Stimulated activated CD4-positive, alpha-beta T cell treated with anti-CD3 and anti-CD28 coated beads, TNF-alpha, amount 100 ng/mL, for 1 hour (primary cell): ENCODE measurements at places on chromosomes 3 and 15.

DNA sequence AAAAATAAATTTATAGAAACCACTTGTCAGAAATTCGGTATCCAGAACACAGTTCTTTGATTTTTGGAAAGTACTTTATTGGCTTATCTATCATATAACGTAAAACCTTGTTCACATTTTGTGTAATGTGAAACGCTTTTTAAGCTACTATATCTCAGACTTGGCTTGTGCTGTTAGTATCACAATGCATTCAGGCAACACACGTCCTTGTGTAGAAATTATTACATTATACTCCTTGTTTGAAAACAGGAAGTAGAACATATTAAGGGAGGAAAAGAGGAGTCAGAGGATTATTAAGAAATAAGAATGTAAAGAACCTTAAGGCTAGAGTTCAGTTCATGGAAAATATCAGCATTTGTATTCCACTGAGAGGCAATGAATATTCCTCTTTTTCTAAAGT is 1.6 kb downstream of the DNAJC13 start:
- no peak for DNase-seq

DNA sequence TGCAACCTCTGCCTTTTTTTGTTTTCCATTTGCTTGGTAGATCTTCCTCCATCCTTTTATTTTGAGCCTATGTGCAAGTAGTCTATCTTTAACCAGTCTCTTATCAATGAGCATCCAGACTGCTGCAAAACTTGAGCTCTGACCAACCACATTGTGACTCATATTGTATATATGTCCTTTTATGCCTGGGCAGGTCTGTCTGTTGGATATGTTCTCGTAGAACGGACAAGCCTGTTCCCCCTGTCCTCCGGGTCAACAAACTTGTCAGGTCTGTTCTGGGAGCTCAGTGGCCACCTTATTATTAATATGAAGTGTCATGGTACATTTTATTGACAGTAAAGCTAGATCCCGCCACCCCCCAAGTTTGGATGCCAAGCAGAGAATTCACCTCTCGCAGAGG is 252.9 kb upstream of the ST8SIA2 start:
- DNase-seq, result no peak

DNA sequence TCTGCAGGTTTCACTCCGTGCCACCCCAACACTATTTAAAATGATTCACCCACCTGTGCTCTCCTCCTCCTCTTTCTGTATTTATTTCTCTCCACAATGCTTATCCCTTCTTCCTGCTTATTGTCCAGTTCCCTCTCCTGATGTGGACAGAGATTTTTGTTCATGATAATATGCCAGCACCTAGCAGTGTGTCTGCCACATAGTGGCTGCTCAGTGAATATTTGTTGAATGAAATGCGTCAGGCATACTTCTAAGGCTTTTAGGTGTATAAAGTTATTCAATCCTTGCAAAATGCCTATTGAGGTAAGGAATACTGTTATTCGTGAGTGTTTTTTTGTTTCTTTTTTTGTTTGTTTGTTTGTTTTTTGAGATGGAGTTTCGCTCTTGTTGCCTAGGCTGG is 67.5 kb upstream of the MME start:
- DNase-seq, result no peak

DNA sequence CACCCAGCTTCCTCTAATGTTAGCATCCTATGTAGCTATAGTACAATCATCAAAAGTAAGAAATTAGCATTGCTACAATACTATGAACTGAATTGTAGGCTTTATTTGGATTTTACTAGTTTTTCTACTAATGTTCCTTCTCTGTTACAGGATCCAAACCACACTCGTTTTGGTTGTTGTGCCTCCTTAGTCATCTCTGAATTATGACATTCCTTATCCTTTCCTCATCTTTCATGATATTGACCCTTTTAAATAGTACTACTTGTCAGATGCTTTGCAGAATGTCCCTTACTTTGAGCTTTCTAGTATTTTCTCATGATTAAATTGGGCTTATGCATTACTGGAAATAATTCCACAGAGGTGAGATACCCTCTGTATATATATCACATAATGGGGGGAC is 265.4 kb downstream of the VPS13C start:
- no peak for DNase-seq

DNA sequence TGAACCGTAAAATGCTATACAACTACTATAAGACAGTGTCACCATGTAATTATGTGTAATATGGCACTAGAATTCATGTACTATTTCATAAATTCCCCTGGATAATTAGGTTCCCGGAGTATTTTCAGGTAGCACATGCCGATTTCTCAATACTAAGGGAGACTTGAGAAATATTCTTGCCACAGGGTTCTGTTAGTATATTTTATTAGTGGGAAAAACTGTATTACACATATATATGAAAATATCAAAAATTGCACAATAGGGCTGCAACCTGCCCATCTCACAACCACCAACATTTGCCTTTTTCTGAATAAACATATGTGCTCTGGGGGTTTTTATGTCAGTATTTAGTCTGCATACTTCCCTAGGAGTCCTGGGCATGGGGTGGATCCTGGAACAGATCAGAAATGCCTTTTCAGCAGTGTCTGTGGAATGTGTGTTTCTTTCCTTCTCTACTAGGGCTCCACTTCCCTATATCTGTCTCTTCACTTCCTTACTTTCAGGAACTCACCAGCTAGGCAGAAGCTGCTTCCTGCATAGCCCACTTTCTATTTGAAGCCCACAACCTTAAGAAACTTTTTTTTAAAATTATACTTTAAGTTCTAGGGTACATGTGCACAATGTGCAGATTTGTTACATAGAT is 87.5 kb downstream of the RPL39L start:
- no peak for DNase-seq

DNA sequence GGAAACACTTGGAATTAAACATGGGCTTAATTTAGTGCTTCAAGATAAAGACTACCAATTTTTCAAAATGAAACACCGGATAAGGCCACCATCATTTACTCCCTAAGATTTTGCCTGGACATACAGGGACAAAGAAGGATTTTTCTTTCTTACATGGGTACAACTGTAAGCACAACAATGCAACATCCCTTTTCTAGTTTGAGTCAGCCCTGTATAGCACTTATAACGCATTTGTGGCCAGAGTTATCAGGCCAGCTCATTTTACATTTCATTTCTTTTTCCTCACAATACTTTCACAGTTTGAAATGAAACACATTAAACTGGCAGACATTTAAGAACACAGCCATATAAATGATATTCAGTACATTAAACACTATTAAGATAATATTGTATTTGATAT is 9.8 kb upstream of the SUCNR1 start:
- DNase-seq, result no peak

GRCh38 chr15:98103570-98103969 is 143.1 kb downstream of the ARRDC4 start:
- no peak for DNase-seq

DNA sequence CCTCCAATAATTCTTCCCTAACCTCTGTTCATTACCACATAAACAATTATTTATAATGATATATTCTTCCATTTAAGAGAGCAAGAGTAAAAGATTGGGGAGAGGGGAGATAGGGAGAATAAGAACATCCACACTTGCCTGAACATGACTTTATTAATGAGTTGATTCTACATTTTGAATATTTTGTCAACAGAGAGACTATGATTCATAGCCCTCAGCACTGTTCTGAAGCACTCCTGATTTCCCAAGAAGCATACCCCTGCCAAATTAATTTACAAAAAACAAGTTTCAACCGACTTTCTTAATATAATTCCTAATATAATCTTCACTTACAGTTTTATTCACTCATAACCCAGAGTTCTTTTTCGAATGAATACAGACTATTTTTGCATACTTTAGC is 828.8 kb downstream of the ROBO2 start:
- no peak for DNase-seq

DNA sequence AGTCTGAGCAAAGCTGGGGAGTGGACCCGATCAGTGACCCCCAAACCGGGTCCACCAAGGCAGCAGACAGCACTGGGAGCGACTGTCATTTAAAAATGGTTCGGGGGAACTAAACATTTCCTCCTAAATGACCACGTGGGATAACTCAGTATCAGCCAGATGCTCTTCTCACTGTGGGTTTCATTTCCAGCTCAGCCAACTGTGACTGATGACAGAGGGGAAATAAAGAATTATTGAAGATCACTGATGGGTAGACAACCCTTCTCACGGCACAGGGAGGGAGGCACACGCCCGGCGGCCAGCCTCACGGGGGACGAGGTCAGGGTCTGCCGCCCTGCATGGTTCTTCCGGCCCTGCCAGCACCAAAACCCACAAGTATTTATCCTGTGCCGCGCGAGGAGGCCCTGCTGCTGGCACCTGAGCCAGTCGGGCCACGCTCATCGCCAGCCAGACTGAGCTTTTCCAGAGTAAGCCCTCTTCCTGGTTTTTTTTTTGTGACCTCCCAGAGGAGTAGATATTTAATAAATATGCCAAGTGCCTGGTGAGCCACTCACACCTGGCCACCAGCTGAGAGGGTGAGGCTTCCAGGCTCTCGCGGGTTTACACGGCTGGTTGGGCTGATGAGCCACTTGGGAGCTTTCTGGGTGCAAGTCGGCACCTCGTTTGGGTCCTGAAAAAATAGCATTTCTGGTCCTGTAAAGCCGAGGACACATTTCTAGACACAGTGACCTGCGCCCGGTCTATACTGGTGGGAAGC is 6.2 kb downstream of the MELTF start:
- DNase-seq, result no peak

GRCh38 chr3:194279101-194279500 is 72.0 kb downstream of the CPN2 start:
- no peak for DNase-seq
